Left forelimb (tissue), 1 donor: ENCODE measurements at places on chromosomes 7 and 10.

- no peak for DNase-seq
These were observed 47.9 kb downstream of the GALNT11 start for GRCh38 chr7:152073352-152073751.

- DNase-seq: no peak
These were observed 285.5 kb downstream of the SEMA3D start for GRCh38 chr7:84901366-84901765.

DNA sequence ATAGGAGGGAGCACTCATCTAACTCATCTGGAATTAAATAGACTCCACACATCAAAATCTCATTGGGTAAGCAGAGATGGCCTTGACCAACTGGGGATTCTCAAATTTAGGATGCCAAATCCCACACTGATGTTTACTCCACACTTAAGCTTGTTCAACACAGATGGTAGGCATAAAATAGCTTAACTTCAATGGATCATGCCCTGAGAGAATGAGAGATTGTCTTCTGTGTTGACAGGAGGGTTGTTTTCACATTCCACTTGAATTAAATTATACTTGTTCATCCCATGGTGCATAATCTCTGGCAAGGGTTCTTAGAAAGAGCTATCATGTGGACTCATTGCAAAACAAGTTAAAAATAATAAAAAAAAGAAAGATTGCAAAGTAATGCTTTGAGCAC lies 391.4 kb downstream of the PLXDC2 start:
- DNase-seq: no peak

GRCh38 chr10:70925377-70926225 lies 37.2 kb upstream of the PCBD1 start:
- DNase-seq: peak; percentile 78

DNA sequence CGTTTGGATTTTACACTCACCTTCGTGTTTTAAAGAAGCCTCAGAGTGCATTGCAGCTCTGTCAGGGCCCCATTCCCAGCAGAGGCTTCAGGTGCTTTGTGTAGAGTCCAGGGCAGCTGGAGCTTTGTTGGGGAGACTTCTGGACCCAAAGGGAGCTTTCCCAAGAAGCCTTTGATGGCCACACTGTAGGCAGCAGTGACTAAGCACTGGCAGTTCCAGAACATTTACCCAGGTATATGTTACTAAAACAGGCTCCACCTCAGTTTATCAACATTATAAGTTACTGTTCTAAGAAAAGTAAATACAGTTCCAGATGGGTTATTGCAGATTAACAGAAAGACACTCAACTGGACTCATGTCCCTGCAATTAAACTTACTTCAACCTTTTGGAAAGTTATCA lies 66.8 kb downstream of the LANCL2 start:
- no peak for DNase-seq

DNA sequence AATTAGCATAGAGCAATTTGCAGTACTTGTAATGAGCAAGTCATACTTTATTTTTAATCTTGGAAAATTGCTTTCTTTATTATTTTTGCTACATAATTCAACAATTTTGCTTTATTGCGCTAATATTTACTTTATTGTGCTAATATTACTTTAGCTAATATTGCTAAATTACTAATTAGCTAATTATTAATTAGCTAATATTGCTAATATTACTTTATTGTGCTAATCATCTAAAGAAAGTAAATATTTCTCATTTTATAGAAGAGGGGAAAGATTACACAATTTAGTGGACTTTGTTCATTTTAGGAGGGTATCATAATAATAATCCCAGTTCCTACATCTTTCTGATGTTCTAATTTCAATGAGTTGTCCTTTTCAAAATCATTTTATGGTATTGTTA lies 61.2 kb downstream of the RUNDC3B start:
- no peak for DNase-seq

- DNase-seq: no peak
These were observed 15.6 kb downstream of the ACSM6 start for GRCh38 chr10:95209509-95210127.

DNA sequence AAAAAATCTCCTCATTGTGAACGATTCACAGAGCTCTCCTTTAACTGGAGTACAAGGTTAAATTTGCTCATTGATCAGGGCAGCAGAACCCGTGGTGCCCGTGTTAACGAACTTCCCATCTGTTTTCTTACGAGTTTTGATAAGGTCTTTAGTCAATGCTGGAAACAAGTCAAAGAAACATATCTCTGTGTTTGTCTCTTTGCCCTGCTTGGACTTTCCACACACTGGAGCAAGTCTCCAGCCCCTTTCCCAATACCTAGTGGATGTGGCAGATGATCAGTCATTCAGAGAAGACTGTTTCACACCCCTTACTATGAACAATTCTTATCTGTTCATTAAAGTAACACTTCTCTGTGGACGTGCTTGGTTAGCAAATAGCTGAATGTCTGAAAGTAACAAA lies 121.3 kb downstream of the ARID5B start:
- no peak for DNase-seq

DNA sequence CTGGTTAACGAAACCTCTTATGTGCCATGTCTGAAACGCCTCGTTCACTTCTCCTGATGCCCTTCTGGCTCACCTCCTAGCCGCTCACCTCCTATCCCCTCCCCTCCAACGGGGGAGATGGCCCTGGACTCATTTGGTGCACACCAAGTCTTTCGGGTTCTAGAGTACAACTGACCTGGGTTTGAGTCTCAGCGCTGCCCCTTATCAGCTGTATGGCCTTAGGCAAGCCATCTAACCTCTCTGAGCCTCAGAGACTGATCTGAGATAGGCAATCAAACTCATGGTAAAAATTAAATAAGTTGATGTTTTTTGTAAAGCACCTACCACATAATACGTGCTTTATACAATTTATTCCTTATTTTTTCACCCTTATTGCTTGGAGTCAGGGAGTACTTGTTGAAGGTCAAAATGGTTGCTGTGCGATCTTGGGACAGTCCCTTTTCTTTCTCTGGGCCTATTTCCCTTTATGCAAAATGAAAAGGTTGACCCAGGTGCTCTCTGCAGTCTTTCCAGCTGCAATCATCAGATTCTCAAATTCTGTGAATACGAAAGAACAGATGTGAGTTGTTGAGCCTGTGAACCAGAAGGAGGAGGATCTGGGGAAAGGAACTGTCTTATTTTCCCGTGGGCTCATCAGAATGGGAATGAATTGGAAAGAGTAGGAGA lies 31.2 kb upstream of the PLEKHA1 start:
- no peak for DNase-seq

DNA sequence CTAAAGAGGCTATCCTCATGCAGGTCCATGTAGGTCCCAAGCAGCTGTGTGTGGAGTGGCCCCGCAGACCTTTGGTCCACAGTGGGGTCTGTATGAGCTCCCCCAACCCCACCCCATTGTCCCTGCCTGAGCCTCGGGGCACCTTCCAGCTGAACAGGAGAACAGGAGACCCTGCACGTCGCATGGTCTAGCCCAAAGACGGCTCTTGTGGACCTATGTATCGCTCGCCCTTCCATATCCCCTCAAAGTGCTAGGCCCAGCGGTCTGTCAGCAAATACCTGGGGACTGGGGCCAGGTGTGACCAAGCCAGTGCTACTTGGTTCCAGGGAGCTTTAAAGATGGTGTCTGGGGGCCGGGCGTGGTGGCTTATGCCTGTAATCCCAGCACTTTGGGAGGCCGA lies 43.0 kb downstream of the OAT start:
- peak; percentile 42 for DNase-seq

GRCh38 chr7:140403878-140404564 lies at the start of gene RAB19:
Gene RAB19 (plus strand): TSS chr7:140404058. CDS start chr7:140407647, 3,589 bp downstream.
- no peak for DNase-seq

GRCh38 chr7:139687980-139688632 lies 89.7 kb downstream of the HIPK2 start:
- no peak for DNase-seq

GRCh38 chr7:49866910-49867309 lies 93.5 kb downstream of the VWC2 start:
- no peak for DNase-seq

GRCh38 chr7:34087892-34088891 lies 182.9 kb downstream of the BMPER start:
- no peak for DNase-seq

GRCh38 chr7:98990356-98990755 lies 112.0 kb downstream of the TRRAP start:
- DNase-seq: no peak

DNA sequence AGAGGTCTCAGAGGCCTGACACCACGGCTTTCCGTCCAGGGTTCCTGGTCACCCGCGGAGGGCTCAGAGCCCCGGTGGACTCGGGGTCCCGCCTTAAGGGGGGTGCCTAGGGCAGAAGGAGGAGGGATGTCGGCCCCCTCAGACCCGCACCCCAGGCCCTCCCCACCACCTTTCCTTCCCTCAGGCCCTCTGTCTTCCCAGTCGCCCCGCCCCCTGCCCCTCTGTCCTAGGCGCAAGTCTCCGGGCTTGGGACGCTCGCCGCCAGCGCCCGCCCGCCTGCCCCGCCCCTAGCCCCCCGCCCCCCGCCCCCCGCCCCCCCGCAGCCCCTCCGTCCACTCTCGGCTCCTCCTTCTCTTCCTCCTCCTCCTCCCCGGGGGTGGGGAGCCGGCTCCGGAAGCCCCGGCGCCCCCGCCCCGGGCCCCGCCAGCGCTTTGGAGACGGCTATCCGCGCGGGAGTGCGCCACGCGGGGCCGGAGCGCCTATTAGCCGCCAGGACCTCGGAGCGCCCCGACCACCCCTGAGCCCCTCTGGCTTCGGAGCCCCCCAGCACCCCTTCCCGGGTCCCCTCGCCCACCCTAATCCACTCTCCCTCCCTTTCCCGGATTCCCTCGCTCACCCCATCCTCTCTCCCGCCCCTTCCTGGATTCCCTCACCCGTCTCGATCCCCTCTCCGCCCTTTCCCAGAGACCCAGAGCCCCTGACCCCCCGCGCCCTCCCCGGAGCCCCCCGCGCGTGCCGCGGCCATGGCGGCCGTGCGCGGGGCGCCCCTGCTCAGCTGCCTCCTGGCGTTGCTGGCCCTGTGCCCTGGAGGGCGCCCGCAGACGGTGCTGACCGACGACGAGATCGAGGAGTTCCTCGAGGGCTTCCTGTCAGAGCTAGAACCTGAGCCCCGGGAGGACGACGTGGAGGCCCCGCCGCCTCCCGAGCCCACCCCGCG lies at the start of gene AEBP1:
Gene AEBP1, plus strand, starts transcription at position 423 of the 937 bp plus-strand sequence. Its CDS starts 321 bp downstream, at position 744.
- no peak for DNase-seq

- DNase-seq: no peak
These were observed 387.6 kb upstream of the CHRM2 start for GRCh38 chr7:136480901-136481300.

DNA sequence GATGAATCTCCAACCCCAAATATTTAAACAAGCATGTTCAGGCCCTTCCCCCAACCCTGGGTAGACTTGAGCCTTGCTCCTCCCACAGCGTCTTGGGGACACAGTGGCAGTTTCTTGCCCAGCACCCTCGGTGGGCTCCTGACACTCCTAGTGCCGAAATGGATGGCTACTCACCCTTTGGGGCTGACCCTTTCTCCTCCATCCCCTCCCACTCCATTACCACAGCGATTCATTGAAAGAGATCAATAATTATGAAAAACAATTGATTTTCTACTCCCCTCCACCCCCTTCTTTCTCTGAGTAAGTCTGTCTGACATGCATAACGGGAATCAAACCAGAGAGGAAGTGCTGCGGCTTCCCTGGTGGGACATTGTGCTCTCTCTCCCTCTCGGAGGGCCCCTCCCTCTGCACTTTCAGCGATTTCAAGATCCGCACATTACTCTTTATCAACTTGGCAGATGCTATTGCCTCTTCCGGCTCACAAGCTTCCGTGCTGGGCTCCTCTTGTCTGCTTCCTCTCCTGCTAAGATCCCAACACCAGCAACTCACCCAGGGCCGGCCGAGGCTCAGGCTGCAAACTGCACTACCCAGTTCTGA lies 79.0 kb upstream of the PLXNA4 start:
- no peak for DNase-seq

DNA sequence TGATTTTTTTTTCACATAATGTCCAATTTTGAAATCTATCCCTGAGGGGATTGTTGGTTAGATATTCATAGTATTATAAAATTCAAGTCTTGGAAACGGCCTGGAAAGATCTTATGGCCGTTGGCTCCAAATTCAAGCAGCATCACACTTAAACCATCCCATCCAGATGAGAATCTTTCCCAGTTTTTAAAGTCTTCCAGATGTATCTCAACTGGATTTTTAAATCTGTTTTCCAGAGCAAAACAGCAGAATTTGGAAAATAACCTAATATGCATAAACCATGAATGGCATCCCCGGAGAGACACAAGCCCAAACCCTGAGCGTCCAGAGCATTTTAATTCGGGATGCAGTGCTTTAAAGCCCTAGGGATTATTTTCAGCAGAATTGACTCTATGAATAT lies 208.2 kb upstream of the PRKCQ start:
- DNase-seq: no peak

- DNase-seq: no peak
These were observed 23.5 kb downstream of the FAM241B start for GRCh38 chr10:69653561-69653960.

DNA sequence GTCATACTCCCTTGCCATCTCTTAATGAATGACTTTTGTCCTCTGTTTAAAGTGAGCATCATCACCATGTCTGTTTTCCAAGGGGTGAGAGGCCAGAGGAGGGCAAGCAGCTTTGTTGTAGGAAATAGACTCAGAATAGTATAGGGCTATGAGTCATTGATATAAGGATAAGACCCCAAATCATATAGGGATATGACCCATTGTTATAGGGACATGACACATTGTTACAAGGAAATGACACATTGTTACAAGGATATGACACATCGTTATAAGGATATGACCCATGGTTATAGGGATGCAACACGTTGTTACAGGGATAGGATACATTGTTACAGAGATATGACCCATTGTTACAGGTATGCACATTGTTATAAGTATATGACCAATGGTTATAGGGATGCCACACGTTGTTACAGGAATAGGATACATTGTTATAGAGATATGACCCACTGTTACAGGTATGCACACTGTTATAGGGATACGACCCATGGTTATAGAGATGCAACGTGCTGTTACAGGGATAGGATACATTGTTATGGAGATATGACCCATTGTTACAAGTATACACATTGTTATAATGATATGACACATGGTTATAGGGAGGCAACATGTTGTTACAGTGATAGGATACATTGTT lies 311.1 kb upstream of the ADARB2 start:
- DNase-seq: no peak

DNA sequence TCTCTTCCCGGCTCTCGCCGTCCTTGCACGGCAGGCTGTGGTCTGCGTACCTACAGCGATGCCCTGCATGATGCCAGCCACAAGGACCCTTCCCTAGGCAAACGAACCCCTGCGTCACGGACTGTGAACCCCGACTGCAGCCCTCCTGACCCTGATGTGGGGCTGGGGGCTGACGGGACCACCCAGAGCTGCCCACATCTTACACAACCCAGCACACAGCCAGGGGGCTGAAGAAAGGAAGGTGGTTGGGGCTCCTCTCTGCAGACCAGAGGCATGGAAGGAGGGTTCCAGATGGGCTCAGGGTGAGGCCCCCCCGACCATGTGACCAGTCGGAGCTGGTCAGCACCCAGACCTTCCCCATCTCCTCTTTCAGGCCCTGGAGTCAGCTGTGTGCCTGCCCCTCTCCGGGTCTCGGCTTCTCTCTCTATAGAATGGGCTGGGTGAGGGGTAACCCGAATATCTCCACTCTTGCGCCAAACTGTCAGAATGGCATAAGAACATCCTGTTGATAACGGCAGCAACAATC lies 41.4 kb downstream of the EBF3 start:
- DNase-seq: no peak

GRCh38 chr7:34759477-34760125 lies 101.6 kb downstream of the NPSR1 start:
- no peak for DNase-seq
